ENCODE measurements at places on chromosomes 7 and 10.
A peak's percentile ranks its signal among the peaks of the same experiment; 100 is the strongest.

- DNase-seq, result no peak
Measured at GRCh38 chr10:60367901-60368300, 21.8 kb downstream of the ANK3 start.

DNA sequence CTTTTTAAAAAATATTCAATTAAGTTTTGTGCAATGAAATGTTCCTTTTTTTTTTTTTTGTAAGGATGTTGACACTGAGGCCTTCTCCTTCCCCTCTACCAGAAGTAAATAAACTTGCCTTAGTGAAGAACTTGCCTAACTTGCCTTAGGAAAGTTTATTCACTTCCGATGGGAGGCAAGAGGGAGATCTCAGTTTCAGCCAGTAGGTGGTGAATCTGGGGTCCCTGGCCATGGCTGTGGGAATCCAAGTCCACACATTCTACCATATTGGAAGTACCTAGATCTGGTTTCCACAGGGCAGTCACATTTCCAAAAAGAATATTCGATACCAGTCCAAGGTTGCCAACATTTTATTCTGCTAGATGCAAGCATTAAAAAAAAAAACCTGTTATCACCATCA is 270.9 kb downstream of the CCSER2 start:
- DNase-seq, result no peak

DNA sequence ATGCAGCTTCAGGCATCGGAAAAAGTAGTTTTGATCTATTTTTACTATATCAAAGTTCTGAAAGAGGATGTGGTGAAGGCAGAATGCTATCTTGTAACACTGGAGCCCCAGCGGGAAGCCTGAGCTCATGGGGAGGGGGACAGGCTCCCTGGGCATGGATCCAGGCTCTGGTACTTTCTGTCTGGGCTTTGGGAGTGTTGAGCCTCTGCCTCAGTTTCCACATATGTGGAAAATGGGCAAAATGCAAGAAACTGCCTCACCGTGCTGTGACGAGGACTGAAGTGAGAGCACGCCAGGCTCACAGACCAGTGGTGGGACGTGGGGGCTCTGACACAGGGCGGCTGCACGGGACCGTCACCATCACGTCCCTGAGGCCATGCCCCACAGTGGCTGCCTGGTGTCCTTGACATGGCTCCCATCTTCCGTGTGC is 182.9 kb upstream of the SHH start:
- no peak for DNase-seq

DNA sequence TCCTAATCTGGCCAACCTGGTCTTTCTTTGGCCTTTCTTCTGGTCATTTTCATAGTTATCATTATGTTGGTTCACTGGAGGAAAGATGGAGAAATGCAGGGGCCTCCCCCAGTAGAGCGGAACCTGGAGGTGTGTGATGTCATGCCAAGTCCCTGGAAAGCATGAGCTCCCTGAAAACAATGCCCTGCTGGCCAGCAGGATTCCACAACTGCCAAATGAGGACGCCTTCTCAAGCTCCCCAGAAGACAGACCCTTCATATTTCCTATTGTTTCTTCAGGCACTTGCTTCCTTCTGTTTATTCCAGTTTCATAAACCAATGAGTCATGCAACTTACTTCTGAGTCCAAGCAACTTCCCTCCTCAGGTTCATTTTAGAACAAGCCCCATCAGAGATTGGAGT is 339.0 kb downstream of the GATA3 start:
- no peak for DNase-seq

DNA sequence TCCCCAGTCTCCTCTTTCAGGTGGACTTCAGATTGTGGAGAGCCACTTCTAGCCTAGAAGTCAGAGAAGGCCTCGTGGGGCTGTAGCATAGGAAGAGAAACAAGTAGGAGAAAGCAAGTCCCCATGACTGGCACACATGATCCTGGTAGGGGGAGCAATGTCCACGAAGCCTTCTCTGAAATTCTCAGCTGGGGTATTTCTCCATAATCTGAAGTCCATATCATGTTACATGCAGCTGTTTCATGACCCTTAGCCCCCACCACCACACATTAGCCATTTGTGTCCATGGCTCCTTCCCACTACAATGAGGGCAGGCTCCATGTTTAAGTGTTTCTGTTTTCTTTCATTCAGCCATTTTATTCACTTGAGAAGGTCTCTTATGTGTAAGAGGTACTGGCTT is 43.2 kb downstream of the LAMB4 start:
- DNase-seq, result no peak

GRCh38 chr7:103729026-103729425 is 260.4 kb downstream of the RELN start:
- no peak for DNase-seq

- DNase-seq, result peak; percentile 3
Measured at GRCh38 chr7:45661302-45661995, 87.3 kb downstream of the ADCY1 start.

DNA sequence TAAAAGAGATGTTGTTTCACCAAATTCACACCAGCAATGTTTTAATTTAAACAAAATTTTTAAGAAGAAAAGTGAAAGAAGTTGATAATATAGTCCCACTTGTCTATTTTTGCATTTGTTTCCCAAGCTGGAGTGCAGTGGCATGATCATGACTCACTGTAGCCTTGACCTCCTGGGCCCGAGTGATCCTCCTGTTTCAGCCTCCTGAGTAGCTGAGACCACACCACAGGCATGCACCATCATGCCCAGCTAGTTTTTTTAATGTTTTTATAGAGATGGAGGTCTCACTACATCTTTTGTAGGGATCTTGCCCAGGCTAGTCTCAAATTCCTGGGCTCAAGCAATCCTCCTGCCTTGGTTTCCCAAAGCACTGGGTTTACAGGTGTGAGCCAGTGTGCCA is 14.1 kb upstream of the NDUFA5 start:
- no peak for DNase-seq

DNA sequence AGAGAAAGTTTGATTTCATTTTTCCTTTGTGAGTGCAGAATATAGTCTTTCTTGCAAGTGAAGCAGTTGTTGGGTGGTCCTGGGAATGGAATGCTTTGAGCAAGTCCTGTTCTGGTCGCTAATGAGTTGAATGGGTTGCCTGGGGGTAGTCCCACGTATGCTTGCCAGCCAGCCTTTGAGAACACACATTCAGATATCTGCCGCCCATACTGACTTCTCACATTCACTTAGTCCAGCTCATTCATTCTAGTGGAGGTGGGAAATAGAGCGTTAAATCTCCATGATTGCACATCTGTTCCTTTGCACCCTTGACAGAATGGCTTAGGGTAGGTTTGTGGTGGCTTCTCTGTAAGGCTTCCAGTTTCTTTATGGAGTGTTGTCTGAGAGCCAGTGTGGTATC is 256.6 kb downstream of the SORCS3 start:
- DNase-seq, result no peak

DNA sequence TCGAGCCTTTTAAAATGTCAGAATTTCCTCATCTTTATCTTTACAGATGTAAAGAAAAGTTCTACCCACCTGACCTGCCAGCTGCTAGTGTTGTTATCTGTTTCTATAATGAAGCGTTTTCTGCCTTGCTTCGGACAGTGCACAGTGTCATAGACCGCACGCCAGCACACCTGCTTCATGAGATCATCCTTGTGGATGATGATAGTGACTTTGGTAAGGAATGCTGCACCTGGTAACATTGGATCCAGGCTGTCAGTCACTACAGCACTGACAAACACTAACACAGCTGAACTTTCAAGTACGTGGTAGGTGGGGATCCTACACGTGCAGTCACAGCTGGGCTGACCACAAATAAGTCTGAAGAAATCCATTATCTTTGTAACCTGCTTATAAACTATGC is 77.6 kb downstream of the GALNT11 start:
- no peak for DNase-seq

DNA sequence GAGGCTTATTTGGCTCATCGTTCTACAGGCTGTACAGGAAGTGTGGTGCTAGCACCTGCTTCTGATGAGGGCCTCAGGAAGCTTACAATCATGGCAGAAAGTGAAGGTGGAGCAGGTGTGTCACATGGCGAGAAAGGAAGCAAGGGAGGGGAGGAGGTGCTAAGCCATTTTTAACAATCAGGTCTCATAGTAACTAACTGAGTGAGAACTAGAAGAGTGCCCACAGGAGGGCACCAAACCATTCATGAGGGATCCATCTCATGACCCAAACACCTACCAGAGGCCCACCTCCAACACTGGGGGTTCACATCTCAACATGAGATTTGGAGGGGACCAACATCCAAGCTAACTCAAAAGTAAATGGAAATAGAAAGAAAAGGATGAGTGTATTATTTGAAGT is 78.1 kb downstream of the CXCL12 start:
- DNase-seq, result no peak

- no peak for DNase-seq
Measured at GRCh38 chr10:119657725-119658124, 6.5 kb downstream of the BAG3 start.

DNA sequence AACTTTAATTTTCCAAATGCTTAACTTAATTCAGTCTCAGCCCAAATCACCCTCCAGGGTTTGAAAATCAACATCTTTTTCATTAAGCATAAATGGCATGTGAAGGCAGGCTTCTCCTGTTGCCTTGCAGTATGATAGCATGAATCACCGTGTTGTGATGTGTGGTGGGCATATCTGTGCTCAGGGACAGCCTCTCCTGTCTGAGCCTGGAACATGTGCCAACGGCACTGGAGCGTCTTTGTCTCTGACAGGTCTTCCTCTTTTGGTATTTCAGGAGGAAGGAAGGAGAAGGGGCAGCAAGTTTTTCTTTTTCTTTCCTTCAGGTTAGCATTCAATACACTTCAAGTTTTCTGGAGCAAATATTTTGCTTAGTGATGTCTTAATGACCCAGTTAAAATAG is 57.6 kb downstream of the LRGUK start:
- no peak for DNase-seq

DNA sequence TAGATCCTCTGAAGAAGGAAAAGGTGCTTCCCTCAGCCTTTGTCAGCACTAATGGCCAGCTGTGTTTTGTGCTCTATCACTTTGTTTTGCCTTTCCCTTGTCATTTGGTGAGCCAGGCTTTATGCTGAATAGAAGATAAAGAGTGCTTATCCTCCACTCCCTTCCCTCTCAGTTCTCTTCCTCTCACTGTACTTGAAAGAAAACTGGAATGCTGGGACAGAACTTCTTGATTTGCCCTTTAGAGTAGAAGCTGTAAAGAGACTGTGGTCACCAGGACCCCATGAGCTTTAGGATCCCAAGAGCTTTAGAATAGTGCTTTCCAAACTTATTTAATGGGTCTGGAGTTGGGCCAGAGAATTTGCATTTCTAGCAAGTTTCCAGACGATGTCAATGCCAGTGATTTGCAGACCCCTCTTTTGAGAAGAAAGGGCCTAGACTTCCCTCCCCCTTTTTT is 81.4 kb downstream of the LRRC4 start:
- no peak for DNase-seq

GRCh38 chr7:38674513-38674912 is 43.3 kb upstream of the AMPH start:
- no peak for DNase-seq

DNA sequence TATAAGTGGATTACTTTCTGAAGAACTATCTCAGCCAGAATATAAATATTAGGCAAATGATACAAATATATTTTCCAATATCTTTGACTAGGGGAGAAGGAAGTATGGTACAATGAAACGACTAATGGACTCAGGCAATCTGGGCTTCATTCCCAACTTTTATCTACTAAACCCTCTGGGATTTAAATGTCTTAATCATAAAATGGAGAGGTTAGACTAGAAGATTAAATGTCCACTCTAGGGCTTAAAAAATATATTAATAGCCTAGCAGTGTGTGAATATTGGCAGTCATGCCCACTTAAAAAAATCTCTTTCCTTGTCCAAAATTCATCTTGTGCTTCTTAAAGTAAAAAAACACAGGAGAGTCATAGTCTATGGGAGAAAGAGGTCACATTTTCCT is 98.3 kb downstream of the CTTNBP2 start:
- no peak for DNase-seq

Measured in D341Med (cell line).